Globus pallidus (tissue), 1 donor: ENCODE measurements at places on chromosomes 1 and 21.

DNA sequence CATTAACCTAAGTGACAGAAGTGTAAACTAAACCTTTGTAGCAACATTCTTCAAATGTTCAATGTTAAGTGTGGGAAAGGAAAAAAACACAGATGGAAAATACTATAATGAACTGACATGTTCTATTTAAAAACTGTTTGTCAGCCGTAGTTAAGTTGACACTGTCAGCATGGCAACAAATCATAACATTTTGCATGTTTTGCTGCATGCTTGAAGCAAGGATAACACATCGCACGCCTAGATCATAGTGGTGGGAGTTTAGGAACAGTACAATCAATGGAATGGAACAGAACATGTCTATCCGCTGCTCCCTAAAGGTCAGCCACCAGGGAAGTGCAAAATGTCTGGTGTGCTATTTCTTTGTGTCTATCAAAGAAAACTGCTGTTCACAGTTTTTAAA lies 62.5 kb upstream of the ESRRG start:
- no peak for DNase-seq

GRCh38 chr1:240258910-240259309 lies 167.2 kb downstream of the FMN2 start:
- no peak for DNase-seq

- DNase-seq = peak; percentile 57
Measured at GRCh38 chr1:234603221-234604204, 6.5 kb downstream of the IRF2BP2 start.

DNA sequence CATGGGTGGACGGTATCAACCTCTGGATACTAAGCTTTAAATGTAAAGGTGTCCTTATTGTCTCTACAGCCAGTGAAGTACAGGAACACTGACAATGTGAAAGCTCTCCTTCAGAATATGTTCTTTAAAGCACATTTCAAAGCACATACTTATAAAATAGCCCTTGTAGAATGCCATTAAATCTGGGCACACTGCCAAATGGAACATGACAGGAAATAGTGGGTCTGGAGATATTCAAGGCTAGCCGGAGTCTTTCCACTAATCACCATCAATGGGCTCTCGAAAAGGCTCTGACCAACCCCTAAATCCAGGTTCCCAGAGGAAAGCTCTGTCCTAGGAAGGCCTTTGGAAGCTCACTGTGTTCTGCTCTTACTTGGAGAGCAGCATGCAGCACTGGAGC lies 46.6 kb downstream of the PLD5 start:
- no peak for DNase-seq

GRCh38 chr21:41950941-41951351 lies 2.9 kb downstream of the C2CD2 start:
- no peak for DNase-seq

DNA sequence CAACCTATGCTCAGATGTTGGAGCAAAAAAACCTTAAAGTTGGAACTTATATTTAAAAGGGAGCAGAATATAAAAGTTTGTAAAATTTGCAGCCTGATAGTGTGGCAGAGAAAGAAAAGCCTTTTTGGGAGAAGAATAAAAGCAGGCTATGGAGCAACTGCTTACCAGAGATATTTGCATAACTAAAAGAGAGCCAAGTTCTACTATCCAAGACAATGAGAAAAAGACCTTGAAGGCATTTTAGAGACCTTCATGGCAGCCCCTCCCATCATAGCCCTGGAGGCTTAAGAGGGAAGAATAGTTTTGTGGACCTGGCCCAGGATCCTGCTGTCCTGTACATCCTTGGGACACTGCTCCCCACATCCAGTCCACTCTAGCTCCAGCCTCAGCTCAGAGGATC lies 312.5 kb upstream of the ZRANB2 start:
- DNase-seq = no peak

- DNase-seq = no peak
Measured at GRCh38 chr1:207654320-207654719, 9.4 kb downstream of the CR1L start.

DNA sequence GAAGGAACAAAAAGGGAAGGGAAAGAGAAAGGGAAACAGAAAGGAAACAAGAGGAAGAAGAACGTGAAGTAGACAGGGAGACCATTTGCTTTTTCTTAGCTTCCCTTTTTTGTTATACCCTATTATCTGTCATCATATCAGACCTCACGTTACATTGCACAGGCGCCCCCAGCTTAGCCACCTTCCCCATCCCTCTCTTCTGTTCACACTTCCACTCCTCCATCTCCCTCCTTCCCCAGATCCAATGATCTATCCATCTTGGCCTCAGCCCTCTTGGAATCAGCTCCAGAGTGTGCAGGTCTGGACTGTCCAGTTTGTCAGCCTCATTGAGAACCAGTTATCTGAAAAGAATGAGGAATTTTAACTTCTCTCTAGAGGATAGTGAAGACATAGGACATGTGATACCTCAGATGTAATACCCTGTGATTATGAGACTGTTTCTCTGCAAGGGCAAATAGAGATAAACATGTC lies 101.1 kb upstream of the ERRFI1 start:
- no peak for DNase-seq

DNA sequence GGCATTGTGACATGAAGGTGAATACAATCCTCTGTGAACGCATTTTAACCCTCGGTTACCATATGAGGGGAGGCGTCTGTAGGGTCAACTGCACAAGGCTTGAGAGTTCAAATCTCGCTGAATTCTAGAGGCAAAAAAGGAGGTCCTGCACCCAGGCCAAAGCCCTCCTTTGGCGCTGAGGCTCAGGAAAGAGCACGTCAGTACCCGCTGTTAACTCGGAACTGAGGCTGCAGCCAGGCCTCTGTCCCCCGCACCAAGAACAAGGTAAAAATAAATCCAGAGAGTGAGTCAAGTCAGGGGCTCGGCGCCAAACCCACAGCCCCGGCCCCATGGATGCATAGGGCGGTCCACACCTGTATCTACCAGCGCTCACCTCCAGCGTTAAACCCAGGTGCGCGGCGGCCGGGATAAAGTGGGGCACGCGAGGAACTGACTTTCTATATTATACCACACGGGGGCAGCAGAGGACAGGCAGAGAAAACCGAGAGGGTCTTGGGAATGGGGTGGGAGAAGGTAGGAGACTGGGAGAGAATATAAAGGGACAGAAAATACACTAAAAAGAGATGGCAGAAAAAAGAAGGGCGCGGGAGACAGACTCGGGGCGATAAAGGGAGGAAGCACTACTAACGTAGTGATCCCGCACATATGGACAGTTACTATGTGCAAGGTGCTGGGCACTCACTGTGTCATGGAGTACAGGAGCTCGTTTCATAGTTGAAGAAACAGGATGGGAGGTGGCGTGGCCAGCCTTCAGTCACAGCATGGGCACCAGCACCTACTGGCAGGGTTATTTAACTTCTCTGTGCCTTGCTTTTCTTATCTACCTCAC lies 54.9 kb downstream of the DMRTA2 start:
- DNase-seq = no peak

GRCh38 chr1:245363461-245364200 lies 208.8 kb downstream of the KIF26B start:
- DNase-seq = no peak

- no peak for DNase-seq
Measured at GRCh38 chr1:37861151-37861550, 1.8 kb upstream of the MTF1 start.

DNA sequence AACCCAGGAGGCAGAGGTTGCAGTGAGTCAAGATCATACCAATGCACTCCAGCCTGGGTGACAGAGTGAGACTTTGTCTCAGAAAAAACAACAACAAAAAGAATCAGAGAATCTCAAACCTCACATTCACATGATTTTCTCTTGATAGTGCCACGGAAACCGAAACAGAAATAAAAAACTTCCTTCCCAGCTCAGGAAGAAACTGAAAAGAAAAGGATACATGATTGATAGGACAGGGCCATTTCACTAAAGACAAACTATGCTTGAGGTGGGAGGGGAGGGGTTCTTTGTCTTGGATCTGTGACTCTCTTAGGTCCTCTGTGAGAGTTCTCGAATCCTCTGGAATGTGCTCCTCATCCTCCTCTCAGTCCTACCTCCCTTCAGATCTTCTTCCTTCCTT lies 19.8 kb upstream of the CD53 start:
- DNase-seq = no peak

GRCh38 chr1:109959974-109960744 lies 24.4 kb upstream of the AHCYL1 start:
- DNase-seq = no peak

- DNase-seq = no peak
Measured at GRCh38 chr21:22544747-22545146, 1546.5 kb downstream of the NCAM2 start.

- DNase-seq = no peak
Measured at GRCh38 chr21:40194185-40194980, 327.1 kb downstream of the PCP4 start.

- DNase-seq = no peak
Measured at GRCh38 chr1:44038876-44039657, 7.8 kb upstream of the SLC6A9 start.

DNA sequence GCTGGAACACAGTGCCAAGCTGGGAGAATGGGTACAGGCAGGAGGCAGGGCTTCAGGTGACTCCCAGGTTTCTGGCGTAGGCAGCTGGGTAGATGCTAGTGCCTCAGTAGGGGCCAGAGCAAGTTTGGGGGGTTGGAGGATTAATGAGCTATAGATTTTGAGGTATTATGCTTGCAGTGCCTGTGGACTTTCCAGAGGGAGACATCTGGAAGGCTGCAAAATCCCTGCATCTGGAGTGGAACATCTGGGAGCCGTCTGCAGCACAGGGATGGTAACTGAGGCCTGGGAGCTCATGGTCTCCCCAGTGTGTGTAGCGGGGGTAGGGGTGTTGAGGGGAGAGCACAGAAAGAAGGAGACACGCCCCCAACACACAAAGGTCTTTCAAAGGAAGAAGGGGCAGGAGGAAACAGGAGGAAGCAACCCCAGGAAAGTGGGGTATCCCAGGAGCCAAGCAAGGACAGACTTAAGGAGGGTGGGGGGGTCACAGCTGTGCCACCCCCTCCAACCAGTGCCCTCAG lies 2.2 kb upstream of the PDZK1IP1 start:
- DNase-seq = no peak

GRCh38 chr21:36171741-36172331 lies 15.2 kb downstream of the DOP1B start:
- DNase-seq = no peak

- no peak for DNase-seq
Measured at GRCh38 chr1:160127865-160128523, 12.4 kb downstream of the ATP1A2 start.

DNA sequence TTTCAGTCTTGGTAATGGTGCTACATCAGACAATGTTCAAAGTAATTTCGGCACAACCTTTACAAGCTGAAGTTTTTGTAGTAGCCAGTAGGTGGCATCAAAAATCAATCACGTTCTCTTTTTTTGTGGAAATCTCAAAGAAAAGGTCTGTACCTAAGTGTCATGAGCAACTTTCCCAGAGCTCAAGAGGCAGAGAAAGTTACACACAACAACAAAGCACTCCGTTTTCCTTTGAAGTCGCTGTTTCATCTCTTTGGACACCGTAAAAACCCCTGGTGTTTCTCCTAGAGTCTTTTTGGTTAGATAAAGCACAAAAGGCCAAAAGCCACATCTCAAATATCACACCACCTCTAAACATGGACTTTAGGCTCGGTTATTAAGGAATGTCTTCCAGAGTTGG lies 131.6 kb downstream of the LHX8 start:
- DNase-seq = peak; percentile 30

DNA sequence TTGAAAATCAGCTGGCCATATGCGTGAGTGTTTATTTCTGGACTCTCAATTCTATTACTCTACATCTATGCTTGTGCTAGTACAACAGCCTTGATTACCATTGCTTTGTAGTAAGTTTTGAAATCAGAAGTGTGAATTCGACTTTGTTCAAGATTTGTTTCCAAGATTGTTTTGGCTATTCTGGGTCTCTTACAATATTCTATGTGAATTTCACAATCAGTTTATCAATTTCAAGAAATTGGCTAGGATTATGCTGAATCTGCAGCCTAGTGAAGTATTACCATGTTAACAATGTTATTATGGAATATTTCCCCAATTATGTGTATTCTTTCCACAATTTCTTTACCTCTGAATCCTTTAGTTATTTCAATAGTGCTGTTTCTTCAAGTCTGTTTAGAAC lies 19.5 kb downstream of the SFPQ start:
- DNase-seq = no peak

- peak; percentile 18 for DNase-seq
Measured at GRCh38 chr21:36846631-36847030, 119.8 kb downstream of the HLCS start.

- DNase-seq = peak; percentile 96
Measured at GRCh38 chr1:36653850-36654249, 171.1 kb upstream of the CSF3R start.

- DNase-seq = no peak
Measured at GRCh38 chr21:45016031-45016405, 58.4 kb upstream of the ADARB1 start.

- DNase-seq = peak; percentile 52
Measured at GRCh38 chr1:37498872-37499617, 15.5 kb downstream of the MEAF6 start.

- peak; percentile 66 for DNase-seq
Measured at GRCh38 chr1:235093013-235093695, 35.5 kb downstream of the TOMM20 start.

- no peak for DNase-seq
Measured at GRCh38 chr1:16218014-16218673, 5.7 kb upstream of the ARHGEF19 start.

DNA sequence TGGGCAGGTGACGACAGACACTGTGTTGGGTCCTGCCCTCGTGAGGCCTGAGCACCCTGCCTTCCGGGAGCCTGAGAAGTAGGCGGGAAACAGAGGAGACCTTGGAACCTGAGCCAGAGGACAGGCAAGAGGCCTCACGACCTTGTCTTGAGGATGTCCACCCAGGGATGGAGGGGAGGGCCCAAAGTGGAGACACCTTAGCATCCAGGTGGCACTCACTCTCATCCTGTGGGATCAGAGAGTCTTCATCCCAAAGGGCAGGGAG lies 347.2 kb downstream of the NPHP4 start:
- no peak for DNase-seq

DNA sequence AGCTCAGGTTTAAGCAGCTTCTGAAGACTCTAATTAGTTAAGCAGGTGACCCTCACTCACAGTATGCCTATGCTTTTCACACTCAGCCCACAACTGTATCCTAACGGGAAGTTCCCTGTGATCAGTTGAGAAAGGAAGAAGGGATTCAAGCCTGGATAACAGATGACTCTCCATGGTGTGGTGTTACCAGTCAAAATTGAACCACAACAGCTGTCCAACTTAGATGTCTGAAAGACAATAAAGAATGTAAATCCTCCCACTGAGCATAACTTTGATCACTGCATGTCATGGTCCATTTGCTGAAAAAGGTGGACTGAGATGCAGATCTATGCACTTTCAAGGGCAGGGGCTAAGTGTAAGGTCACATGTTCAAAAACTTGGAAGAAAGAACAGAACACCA lies 32.3 kb upstream of the DIPK1A start:
- DNase-seq = no peak

GRCh38 chr21:37358397-37358796 lies 8.2 kb upstream of the DYRK1A start:
- no peak for DNase-seq

- DNase-seq = no peak
Measured at GRCh38 chr1:46183079-46183847, 7.0 kb upstream of the P3R3URF start.

DNA sequence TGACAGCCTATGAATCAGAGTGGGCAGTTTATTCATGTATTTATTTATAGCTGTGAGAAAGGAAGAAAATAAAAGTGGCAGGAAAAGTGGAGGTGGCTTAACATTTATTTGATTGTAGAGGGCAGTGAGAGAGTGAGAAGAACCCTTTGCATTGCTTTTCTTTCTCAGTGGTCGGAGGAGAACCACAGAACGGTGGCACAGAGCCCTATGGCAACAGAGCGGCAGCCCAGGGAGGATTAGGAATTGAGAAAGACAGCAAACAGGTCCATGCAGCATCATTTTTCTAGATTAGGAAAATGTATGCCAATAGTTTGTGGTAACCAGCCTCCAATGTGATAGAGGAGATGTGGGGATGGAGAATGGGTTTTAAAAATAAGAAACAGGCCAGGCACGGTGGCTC lies 53.1 kb downstream of the NMNAT2 start:
- DNase-seq = no peak
